Activated CD8-positive, alpha-beta memory T cell treated with anti-CD3 and anti-CD28 coated beads, Interleukin-2, amount 50 U/mL, for 4 hours (primary cell): ENCODE measurements at places on chromosomes 12 and 14.

- DNase-seq: no peak
These were observed 10.0 kb upstream of the C14orf132 start for GRCh38 chr14:96029089-96029645.

GRCh38 chr12:47249082-47249481 lies 169.3 kb upstream of the AMIGO2 start:
- DNase-seq: no peak

DNA sequence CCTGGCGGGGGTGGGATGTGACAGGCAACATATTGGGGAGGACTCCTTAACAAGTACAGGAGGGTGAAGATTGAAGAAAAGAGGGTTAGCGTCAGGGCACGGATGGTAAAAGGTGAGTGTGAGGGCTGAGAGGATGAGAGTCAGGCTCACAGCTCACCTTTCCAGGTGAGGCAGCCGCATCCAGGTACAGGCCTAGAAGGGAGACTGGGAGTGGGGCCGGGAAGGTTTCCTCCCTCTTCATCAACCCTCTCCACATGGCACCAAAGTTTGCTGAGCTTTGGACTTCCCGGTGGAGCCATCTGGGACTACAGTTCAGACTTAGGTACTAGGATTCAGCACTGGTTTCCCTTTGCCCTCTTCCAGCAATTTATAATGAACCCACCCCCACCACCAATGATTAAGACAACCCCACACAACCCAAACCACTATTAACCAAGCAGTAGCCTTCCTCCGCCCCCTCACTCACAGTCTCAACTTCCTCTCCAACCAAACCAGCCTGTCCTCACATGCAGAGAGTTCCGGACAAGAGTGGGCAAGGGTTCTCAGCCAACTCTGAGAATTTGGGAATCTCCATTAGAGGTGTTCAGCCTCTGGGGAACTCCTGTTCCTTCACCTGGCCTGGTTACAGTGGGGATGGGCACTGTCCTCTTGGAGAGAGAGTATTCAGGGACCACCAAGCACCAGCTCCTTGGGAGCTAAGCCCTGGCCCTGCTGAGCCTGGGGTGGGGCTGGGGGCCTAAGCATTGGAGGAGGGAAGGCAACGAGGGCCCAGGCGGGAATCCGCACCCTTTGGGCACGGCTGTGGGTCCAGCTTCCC lies 2.4 kb upstream of the HOXC4 start:
- no peak for DNase-seq

DNA sequence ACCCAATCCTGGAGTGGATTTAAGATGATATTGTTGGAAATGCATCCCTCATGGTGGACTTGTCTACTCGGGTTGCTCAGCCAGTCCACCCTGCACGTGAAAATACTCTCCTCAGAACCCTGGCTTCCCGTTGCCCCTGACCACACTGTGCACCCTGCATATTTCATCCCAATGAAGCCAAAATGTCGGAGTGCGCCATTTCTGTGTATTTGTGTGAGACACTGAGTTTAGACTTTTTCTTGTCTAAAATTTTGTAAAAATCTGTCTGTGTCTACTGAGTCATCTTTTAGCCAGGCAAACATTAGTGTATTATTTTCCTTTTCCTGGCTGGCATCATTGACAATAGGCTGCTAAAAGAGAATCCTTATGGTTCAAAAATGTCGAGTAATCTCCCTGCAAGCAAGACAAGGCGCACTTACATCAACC lies 485 bp upstream of the PNMA1 start:
- DNase-seq: no peak

GRCh38 chr12:20446836-20447235 lies 78.5 kb downstream of the PDE3A start:
- DNase-seq: no peak

DNA sequence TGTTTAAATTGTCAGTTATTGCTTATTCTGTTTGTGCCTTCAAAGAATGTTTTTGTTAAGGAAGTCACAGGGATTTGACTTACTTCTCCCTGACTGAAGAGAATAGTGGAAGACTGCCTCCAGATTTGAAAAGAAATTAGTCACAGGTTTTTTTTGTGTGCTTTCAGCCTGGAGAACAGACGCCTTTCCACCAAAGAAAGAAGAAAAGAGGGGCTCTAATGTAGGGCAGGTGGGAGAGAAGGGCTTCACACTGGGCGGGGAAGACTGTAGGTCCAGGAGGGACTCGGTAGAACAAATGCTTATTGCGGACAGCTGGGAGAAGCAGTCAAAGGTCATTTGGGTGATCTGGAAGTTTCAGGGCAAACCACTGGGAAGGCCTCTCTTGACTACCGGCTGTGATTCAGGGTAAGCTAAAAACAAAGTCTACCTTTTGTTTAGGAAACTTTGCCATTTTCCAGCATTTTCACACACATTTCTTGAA lies 76.8 kb downstream of the SAMD4A start:
- no peak for DNase-seq

- DNase-seq: peak; percentile 74
These were observed 126.7 kb upstream of the HIF1A start for GRCh38 chr14:61568572-61569011.

- DNase-seq: no peak
These were observed 75.0 kb upstream of the DYNC1H1 start for GRCh38 chr14:101889366-101889765.

DNA sequence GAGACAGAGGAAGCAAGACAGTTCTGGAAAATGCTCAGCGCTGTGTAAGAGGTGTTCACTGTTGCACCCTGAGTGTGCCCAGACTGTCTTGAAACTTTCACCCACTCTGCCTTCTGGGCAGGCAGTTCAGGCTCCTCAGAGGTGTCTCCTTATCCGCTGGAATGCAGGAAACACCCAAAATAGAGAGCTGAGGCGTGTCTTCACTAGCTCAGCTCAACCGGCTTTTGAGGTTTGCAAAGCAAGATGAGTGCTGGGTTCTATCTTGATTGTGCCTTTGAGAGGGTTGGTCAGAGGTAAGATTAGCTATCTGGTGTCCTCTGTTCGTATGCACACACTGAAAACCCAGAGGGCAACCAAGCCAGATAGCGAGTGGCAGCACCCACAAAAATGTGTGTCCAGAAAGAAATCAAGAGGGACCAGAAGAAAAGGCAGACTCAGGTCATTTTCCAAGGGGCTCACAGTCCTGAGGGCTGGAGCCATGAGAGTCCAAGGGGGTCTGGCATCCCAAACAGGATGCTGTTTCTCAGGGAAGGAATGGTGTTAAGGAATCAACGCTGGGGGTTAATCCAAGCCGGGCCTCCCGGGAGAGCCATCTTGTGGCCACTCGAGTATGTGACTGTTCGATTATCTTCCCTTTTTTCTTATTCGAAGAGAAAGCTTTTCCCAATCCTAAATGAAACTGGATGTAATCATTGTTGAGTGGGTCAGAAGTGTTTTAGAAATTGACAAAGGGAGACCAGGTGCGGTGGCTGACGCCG lies 47.1 kb downstream of the TBX3 start:
- DNase-seq: no peak

GRCh38 chr12:39831587-39832315 lies 212.1 kb upstream of the ABCD2 start:
- DNase-seq: no peak

DNA sequence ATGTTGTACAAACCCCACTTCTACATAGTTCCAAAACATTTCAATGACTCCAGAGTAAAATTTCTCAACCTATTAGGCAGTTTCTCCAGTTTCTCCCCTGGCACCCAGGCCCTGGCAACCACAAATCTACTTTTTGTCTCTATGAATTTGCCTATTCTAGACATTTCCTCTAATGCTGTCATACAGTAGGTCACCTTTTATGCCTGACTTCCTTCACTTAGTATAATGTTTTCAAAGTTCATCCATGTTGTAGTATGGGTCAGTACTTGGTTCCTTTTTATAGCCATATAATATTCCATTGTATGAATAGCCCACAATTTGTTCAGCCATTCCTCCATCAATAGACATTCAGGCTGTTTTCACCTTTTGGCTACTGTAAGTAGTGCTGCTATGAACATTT lies 67.0 kb downstream of the SPRING1 start:
- no peak for DNase-seq

GRCh38 chr12:93772003-93772700 lies 95.0 kb downstream of the CRADD start:
- no peak for DNase-seq

DNA sequence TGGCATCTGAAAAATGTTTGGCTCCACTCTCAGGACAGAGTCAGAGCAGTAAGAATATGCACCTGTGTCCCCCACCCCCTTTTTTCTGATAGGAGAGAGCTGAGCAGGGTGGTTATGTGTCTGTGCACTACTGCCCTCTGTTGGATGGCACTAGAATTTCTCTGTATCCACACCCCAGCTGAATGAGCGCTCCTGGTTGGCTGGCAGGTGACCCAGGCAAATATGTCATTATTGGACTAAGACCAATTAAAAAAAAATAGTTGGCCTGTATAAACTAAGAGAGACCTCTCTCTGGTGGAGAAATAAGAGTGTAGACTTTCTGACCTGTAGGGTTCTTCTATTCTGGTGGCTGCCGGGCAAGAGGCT lies 107.0 kb downstream of the PTCSC3 start:
- DNase-seq: no peak

DNA sequence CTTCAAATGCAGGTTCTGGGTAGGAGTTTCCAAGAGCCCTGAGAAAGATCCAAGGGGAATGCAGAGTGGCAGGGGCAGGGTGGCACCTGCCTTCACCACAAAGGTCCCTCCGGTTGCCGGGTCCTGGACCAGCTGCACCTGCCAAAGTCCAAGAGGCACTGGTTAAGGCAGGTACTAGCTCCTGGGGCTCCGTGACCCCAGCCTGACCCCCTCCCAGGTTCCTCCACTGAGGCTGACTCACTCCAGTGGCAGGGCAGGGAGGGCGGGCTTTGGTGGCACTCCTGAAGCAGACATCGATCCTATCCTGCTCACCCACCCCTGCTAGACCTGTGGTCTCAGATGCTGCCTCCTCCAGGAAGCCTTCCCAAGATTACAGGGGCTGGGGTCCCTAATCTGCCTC lies 11.4 kb downstream of the RPS6KL1 start:
- DNase-seq: no peak

- DNase-seq: no peak
These were observed 22.0 kb downstream of the SLC25A29 start for GRCh38 chr14:100283984-100284881.

GRCh38 chr14:68248481-68249255 lies 429.1 kb downstream of the RAD51B start:
- no peak for DNase-seq

DNA sequence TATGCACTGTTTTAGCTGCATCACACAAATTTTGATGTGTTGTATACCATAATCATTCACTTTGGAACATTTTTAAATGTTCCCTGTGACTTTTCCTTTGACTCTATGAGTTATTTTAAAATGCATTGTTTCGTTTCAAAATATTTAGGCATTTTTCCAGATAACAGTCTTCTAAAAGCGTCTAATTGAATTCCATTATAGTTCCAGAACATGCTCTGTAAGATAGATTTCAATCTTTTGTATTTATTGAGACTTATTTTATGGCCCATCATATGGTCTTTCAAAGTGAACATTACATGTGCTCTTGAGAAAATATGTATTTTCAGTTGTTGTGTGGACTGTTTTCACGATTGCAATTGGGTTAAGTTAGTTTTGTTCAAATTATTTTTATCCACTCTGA lies 98.7 kb upstream of the ARHGAP5 start:
- no peak for DNase-seq

GRCh38 chr14:91186515-91187066 lies 57.9 kb downstream of the GPR68 start:
- DNase-seq: no peak

DNA sequence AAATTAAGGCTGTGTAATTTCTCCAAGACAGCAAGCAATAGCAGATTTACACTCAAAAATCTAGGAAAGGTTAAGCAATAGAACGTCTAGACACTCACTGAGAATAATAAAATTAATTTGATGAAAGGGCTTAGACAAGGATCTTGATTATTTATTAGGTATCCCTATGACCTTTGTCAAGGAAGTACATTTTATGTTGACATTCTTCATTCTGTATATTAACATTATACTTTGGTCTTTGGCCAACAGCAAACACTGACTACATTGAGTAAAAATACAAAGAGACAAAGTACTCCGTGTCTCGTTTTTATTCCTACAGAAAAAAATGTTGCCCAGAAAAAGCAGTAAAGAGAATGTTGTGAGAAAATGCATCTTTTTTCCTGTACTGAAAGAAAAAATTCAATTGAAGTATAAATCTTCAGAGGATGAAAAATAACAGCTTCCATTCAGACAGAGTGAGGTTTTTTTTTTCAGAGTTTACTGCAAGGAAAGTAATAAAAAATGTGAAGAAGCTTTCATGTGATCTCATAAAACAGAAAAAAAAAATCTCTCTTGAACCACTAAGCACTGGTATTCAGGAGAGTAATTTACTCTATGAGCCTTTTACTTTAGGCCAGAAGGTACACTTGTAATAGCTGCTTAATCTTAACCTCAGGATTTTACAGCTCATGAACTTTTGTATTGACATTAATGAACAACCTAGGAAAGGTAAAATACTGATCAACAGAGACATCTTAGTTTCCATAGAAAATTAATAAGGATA lies 605.0 kb downstream of the FSCB start:
- DNase-seq: no peak

DNA sequence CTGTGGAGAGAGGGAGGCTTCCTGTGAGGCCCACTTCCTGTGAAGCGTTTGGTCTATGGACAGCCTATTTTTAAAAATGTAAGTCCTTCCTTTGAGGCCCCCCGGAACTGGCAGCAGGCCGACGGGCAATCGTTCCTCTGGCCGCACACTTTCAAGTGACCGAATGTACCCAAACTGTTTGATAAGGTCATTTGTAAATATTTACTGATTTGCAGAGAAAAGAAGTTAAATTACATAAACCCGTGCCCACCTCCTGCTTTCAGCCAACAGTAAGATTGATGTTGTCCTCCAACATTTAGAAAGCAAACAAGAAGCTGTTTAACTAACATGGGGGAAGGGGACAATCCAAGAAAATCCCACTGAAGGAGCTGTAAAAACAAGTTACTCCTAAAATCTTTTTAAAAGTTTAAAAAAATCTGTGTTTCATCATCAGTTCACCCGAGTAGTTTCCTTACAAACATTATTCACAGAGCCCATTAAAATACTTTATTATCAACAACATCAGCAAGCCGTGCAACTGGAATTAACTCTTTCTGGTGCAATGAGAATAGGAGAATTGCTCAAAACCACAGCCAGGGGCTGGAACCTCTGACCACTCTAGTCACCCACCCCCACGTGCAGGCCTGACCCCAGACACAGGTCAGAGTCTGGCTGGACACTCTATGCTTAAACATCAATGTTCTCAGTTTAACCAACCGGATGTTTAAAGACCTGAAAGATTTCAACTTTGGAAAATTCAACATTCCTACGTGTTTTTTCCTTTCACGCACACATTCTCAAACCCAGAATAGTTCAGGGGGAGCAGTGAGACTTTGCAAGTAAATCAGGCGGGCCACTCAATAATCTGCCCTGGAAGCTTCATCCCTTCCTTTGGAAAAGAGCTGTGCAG lies 65.3 kb downstream of the FOXN3 start:
- DNase-seq: no peak

- DNase-seq: no peak
These were observed 210.9 kb upstream of the FKBP4 start for GRCh38 chr12:2583642-2584401.
